ENCODE measurements at places on chromosomes 3 and 15.
A peak's percentile ranks its signal among the peaks of the same experiment; 100 is the strongest.

- no peak for DNase-seq
These were observed 170.6 kb downstream of the MINAR1 start for GRCh38 chr15:79602731-79603130.

DNA sequence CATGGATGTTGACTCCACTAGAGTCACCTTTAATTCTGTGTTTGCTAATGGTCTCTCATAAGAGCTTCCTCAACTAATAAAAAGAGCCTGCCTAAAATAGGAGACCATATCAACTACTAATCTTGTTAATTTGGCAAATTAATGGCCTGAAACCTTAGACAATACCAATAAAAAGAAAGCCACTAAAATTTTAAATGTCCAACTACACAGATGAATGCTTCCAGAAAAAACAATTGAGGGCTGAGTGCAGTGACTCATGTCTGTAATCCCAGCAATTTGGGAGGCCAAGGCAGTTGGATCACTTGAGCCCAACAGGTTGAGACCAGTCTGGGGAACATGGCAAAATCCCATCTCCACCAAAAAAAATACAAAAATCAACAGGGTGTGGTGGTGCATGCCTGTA lies 230.9 kb downstream of the NSUN3 start:
- no peak for DNase-seq

DNA sequence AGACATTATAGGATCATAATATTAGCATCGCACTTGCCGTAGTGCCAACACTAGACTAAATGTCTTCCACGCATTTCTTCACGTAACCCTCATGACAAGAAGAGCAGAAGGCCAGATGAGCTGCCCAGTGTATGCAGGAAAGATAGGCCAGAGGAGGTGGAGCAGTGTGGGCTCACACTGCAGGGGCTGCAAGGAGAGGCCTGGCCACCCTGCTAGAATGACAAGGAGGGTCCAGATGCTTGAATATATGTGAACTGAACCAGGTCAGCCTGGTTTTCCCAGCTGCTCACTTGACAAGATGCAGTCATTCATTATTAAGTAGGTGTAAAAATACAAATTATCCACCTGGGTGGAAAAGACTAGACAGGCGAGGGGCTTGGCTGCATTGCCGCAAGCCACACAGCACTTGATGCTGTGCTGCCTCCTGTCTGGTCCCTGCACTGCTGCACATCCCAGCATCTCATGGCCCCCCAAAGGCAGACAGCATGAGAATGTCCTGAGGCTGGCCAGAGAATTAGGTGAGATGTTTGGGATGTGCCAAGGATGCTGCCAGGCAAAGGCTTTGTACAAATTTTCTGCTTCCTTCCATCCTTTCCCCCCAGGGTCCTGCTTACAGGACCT lies 115.2 kb downstream of the NTRK3 start:
- no peak for DNase-seq

DNA sequence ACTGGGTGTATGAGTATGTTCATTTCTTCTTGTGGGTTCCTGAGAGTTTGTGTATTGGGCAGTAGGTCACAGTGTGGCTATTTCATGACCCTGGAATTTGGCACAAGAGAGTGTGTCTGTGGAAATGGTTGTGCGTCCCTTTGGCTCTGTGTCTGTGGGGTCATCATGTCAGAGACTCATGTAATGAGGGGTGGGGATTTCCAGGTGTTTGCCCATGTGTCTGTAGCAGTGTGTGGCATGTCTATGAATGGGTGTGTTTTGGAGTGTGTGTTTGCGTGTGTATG lies 1.3 kb upstream of the GATA2 start:
- no peak for DNase-seq

DNA sequence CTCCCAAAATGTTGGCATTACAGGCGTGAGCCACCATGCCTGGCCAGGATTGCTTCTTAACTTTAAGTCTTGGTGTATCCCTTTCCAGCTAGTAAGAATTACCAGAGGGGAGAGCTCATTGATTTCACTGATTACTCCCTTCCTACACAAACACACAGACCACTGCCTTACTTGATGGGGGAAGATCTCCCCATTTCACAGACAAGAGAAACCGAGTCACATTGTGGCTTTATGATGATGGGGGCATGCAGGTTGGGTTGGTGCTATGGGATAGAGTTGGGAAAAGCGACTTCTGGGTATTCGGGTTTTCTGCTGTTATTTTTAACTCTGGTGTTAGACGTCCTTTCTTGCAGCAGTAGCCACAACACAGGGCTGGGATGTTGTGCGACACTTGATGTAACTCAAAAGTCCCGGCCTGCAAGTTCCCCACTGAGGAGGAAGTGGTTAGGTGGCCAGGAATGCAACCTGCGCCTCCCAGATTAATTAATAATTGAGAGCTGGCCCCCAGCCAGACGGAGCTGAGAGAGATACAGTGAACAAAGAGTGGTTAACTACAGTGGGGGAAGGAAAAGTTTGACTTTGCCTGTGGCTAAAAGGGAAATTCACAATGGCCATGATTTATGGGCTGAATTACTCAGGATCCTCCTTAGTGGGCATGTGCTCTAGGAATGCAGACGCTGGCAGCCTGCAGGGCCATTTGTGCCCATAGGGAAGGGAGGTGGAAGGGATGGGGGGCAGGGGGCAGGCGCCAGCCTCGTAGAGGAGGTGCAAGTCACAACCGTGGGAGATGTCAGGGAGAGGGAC lies 63.6 kb downstream of the SMAD6 start:
- no peak for DNase-seq

DNA sequence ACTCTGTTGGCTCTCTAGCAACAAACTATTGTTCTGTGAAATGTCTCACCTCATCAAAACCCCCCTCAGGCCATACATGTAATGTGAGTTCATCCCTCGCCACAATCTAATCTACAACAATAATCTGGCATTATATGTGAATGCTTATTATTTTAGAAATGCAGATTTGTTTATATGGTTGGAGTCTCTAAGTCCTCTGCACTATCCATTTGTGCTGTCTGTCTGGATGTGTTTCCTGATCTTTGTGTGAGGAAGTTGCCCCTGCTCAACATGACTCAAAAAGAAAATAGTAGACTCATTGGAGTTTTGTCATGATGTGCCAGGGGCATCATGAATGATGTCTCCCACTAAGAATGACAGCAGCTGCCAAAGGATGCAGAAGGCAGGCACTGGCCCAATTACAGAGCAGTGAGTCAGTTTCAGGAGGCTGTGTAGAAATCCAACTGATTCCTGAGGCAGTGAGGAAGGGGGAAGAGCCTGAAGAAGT lies 161.6 kb upstream of the PDZRN3 start:
- peak; percentile 8 for DNase-seq

DNA sequence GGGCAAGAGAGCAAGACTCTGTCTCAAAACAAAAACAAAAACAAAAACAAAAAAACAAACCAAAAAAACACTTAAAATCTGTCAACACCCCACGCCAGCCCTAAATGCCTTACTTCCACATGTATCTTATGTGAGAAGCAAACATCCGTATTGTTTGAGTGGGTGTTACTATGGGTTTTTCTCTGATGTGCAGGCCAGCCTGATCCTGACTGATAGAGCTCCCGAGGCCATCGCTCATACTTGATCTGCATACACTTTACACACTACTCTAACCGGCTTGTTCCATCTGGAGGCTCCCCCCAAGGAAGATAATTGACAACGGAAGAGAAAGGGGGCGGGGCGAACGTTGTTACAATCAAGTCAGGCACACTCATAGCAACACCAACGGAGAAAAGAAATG lies 237.4 kb downstream of the TBL1XR1 start:
- DNase-seq, result no peak

DNA sequence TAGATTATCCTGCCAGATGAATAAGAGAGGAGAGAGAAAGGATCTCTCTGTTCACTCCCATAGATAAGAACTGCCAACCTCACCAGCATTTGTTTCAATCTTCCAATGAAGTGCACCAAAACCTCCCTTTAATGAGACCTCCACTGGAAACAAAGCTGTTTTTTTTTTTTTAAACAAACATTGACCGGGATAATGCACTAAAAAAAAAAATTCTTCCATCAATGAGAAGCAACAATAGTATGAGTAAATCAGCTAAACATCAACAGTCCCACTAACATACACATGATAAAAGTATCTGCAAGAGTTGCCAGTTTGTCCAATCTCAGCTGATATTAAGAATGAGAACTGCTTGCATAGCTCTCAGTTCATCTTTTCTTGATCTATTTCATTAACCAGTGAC lies 19.9 kb downstream of the TJP1 start:
- DNase-seq, result no peak

DNA sequence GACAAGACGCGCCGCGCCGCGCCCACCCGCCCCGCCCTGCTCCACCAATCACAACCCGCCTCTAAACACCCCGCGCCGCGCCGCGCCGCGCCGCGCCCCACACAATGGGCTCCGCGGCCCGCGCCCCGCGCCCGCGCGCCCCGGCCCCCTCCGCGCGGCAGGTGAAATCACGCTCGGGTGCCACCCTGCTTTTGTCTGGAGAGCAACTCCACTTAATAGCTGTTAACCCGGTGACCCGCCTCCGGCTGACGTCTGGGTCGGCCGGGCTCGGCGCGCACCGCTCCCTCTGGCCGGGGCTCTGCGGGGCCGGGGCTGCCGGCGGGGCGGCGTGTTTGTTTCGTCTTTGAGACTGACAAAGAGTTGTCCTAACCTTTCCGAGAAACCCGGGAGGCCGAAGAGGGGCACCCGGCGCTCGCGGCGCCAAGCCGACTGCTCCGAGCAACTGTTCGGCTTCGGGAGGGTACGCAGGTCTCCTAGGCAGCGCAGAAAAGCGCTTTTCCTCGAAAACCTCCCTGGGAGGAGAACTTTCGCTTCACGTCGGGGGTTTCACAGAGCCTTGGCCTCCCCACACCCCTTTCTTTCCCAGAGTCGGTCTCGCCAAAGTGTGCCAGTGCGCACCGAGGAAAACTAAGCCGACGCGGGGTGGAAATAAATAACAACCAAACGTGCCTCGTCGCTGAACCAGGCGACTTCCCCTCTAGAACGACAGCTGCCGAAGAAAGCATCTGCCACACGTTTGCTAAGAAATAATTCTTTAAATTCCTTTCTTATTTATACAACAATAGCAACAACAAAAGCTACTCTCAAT lies 518.4 kb downstream of the FOXP1 start:
- DNase-seq, result peak; percentile 49

DNA sequence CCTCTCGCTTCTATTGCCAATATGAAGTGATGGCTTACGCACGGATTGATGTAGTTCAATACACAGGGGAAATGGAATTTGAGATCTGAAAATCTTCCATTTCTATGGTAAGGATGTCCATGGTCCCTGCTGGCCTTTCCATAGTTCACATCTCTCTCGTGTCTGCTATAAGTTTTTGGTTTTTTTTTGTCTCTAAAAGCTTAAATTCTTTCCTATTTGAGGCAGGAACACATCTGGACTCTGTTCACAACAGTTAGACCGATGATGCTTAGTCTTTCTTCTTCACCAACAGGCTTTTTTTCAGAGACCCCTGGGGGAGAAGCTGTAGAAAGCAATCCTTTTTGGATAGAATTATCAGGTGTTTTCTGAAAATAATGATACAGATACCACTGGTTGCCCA lies 108.1 kb downstream of the XXYLT1 start:
- DNase-seq, result no peak

GRCh38 chr15:62400778-62401177 lies 235.7 kb upstream of the C2CD4B start:
- no peak for DNase-seq

DNA sequence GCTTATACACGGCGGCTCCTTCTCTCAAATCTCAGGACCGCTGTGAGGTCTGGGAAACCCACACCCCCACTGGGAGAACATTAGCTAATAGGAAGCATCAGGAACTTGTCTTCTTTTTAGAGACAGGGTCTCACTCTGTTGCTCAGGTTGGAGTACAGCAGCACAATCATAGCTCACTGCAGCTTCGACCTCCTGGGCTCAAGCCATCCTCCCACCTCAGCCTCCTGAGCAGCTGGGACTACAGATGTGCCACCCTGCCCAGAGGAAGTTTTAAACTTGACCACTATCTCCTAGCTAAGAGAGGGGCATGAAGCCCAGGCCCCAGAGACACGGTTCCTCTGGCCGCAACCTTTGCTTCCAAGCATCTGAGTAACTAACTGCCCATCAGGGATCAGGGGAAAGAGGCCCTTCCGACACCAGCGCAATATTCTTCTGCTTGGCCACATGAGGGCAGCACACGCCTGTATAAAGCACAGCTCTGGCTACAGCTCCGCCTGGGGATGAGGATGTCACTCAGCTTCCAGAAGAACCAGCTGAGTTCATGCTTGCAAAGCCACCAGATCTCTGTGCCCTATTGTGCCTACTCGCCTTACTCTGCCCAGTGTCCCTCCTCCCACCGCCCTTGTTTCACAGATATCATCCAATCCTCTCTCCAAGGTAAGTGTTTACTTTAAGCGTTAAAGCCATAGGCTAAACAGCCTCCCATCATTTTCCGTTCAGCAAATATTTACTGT lies 57.6 kb upstream of the SLC6A11 start:
- DNase-seq, result peak; percentile 49

- DNase-seq, result no peak
These were observed 15.5 kb upstream of the PLAAT1 start for GRCh38 chr3:193225302-193226125.

DNA sequence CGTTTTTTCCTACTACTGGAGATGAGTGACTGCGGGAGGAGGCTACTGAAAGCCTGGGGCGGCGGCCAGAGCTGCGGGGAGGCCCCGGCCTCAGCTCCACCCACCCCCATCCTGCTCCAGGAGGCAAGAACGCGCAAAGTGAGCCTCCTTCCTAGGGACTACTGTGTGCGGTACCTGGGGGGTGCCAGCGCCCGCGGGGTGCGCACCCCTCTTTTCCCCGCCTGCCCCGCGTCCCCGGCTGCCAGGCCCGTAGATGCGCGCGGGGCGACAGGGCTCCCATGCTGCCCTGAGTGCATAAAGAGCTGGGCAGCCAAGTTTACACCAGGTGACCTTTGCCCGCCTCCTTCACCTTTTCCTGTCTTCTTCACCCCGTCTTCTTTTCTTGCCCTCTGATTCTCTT lies 2.5 kb upstream of the USF3 start:
- no peak for DNase-seq

DNA sequence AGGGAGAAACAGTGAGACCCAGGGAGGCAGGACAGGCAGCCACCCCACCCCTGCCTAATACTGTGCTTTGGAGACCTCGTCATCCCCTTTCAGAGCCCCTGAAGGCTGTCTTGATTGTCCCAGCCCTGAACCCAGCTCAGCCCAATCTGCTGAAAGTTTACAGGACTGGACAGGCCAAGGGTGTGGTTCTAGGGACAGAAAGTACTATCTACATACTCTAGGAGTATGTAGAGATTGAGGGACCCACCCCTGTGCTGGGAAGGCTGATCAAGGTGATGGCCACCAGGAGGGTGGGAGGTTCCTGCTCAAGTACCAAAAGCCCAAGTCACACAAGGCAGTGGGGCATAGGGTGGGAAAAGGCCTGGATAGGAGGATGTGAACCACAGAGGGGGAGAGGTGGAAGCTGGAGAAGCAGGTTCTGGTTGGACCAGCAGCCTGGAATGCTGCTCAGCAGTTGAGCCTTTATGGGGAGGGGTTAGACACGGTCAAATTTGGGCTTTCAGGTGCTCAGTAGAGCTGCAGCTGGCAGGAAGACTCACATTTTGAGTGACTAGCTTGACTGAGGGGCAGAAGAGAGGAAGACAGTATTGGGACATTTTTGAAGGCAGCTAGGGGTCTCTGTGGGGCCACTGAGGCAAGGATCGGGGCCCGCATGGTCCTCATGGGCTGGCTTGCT lies 6.7 kb downstream of the NBEAL2 start:
- DNase-seq, result no peak

Measured in caudate nucleus (tissue), 63 donors.